Chondrocyte (in vitro differentiated cells): ENCODE measurements at places on chromosomes 16 and 17.

DNA sequence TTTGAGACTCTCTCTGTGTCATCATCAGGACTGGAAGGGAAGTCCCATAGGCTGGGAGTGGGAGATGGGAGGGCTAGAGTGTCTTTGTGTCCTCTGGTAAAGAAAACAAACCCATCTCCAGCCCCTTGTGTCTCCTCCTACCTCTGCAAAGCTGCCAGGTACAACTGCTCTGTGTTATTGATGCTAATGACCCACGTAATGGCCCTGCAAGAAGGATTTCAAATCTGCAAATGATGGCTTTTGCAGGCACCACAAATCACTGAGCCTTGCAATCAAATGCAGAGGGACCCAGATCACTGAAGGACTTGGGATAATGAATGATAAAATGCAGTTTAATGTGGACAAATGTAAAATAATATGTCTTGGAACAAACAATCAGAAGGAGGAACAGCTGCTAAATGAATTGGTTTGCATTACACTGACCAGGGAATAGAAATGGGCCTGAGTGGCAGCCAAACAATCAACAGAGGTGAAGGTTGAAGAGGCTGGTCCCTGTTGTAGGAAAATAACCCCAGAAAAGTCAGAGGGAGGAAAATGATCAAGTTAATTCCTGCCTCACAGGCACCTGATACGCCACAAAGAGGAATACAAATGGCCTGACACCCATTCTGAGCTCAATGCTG, 425.1 kb downstream of the UTP18 start:
- no peak for DNase-seq

GRCh38 chr16:1961651-1962067, 2.3 kb downstream of the NDUFB10 start:
- DNase-seq: no peak

- no peak for DNase-seq
Measured at GRCh38 chr16:76656994-76657393, 379.8 kb downstream of the CNTNAP4 start.

- no peak for DNase-seq
Measured at GRCh38 chr16:74627506-74628220, 20.7 kb upstream of the GLG1 start.

DNA sequence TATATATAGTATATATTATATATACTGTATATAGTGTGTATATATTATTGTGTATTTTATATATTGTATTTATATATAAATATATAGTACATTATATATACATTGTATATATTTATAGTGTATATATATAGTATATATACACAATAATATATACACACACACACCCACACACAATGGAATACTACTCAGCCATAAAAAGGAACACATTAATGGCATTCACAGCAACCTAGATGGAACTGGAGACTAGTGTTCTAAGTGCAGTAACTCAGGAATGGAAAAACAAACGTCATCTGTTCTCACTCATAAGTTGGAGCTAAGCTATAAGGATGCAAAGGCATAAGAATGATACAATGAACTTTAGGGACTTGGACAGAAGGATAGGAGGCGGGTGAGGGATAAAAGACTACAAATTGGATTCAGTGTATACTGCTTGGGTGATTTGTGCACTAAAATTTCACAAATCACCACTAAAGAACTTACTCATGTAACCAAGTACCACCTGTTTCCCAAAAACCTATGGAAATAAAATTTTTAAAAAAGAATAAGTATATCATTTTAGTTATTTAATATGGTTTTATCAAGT, 201.9 kb upstream of the CDH11 start:
- no peak for DNase-seq

DNA sequence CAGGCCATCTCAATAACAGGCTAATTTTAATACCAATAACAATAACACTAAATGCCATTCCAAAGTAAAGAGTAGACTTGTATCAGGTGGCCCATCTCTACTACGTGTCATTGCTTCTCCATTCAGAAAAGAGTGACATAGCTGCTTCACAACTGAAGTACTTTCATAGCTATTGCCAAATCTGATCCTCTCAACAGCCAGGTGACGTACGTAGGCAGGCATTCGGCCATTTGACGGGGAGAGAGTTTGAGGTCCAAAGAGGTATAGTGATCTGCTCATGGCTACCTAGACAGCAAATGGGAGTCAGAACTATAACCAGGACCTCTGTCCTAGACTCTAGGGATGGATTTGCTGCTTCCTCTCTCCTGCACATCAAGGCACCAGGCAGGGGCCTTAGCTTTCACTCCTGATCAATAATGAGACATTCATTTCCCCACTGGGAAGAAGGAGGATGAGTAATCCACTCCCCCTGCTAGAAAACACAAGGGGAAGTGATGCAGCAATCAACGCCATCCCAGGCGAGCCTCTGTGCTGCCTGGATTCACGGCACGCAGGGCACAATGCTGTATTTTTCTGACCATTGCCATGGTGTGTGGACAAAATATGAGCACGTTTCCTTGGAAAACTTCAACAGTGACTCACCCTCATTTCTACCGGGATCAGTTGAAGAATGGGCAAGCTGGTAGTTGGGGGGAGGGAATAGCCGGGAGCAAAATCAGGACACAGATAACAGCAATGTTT, 80.9 kb downstream of the SPACA3 start:
- no peak for DNase-seq

GRCh38 chr17:50303596-50303995, 29.3 kb downstream of the TMEM92 start:
- DNase-seq: peak; percentile 19

DNA sequence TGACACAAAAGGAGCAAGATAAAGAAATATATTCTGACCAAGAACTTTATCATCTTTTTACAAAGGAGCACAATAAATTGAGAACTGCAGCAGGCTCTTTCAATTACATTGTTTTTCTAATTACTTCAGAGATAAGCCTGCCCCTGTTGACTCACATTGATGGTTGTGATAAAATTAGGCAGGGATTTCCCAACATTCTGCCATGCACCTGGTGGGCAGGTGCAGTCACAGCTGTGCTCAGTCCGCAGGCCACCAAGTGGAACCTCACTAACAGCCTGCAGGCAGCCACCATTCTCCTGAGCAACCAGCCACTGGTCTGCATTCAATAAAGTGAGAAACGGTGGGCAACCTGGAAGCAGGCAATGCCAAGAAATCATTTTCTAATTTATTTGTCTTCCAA, 5.1 kb downstream of the FANCA start:
- no peak for DNase-seq

- DNase-seq: no peak
Measured at GRCh38 chr17:77127735-77128361, 12.9 kb upstream of the SEC14L1 start.

DNA sequence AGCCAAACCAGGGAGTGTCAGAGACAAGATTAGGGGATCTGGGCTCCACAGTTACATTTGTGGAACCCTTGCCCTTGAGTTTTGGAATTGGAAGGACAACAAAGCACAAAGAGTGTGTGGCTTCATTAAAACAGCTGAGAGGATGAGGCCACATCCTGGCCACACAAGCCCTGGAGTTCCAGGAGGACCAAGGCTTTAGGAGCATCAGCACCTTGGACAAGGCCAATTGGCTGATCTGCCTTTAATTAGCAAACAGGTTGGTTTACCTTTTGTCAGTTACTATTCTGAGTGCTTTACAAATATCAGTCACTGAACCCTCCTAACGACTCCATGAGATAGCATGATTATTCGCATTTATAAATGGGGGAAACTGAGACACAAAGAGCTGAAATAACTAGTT, 54.7 kb downstream of the SLC6A2 start:
- DNase-seq: no peak

DNA sequence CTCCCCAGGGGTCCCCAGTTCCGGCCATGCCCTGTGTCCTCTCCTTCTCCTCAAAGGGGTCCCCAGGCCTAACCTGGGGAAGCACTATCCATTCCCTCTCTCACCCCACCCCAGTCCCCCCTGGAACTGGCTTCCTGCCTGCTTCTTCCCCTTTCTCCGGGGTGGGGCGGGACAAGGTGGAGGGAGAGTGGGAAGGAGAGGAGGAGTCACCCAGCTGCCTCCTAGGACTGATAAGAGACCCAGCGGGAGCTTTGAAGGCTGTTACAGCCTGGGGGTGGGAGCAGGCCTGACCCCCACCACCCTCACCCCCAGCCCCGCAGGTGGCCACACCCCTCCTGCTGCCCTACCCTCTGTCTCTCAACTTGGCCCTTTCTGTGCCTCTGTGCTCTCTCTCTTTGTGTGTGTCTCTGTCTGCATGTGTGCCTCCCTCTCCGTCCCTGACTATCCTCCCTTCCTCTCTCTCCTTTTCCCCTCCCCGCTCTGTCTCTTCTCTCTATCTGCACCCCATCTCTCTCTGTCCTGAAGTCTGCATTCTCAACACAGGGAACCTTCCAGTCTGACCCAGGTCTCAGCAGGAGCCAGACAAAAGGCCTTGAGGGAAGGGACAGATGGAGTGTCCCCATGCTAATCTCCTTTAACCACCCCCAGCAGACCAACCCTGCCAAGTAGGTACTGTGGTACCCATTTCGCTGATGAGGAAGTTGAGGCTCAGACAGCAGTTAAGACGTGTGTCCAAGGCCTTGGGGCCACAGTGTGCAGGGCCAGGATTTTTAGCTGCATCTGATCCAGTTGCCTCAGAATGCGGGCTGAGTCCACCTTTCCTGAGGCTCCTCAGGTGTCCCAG, 66.1 kb downstream of the RAB11FIP4 start:
- DNase-seq: no peak
